ENCODE measurements at places on chromosomes 3 and 15.

GRCh38 chr3:169430707-169431404 is 232.7 kb downstream of the MECOM start:
- DNase-seq = no peak

DNA sequence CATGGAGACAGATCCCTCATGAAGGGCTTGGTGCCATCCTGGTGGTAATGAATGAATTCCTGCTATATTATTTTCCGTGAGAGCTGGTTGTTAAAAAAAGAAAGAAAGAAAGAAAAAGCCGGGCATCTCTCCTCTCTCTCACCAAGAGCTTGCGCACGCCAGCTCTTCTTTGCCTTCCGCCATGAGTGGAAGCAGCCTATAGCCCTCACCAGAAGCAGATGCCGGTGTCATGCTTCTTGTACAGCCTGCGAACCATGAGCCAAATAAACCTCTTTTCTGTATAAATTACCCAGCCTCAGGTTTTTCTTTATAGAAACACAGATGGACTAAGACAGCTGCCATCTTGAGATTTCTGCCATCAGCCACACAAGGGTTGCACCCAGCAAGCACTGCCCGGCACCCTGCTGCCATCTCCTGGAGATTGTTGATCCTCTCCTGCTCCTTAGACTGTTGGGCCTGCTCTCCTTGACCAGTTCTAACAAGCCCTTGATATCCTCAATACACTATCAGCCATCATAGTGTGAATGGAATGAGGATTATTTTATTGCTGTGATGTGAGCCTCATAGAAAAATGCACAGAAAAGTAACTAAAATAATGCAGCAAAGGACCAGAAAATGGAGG is 3.5 kb upstream of the AHSG start:
- peak; percentile 40 for DNase-seq

GRCh38 chr3:69197922-69198530 is 75.6 kb upstream of the LMOD3 start:
- DNase-seq = no peak

GRCh38 chr3:155853214-155854140 is 750 bp downstream of the SLC33A1 start:
- DNase-seq = peak; percentile 10

DNA sequence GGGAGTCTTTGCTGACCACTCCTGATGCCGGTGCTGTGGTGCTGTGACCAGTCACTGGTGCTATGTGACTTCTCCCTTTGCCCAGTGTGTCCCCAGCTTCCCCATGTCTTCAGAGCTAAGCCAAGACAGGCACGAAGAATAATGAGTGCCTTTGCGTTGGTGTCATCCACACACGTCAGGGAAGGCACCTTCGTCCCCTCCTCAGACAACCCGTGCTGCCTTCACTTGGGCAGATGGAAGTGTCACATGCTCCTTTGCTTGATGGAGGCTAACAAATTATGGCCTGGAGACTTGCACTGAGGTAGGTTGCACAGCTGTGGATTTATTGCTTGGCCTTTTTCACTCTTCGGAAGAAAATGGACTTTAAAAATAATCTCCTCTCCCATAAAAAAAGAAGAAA is 291.8 kb downstream of the OCA2 start:
- no peak for DNase-seq

DNA sequence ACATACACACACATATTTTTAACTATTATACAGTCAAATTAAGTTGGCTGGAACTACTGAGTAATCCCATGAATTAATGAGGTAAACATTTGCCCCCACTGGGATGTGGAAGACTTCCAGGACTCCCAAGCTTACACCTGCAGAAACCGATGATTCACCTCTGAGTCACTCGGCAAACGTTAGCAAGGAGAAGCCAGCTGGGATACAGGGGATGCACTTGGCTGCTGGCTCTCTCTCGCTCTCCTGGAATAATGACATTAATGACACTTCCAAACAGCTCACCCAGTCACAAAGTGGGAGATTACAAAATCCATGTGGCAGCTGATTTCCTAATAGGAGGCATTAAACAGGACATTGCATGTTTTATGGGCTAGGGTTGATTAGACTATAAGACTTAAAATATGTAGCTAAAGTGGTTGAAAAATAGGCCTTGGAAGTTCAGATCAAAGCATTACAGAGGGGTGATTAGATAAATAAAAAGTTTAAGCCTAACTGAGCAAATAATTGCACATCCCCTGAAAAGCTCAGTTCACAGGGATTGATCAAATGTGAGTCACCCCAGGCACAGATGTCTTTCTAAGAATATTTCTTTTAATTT is 500.9 kb downstream of the SOX2 start:
- peak; percentile 65 for DNase-seq

DNA sequence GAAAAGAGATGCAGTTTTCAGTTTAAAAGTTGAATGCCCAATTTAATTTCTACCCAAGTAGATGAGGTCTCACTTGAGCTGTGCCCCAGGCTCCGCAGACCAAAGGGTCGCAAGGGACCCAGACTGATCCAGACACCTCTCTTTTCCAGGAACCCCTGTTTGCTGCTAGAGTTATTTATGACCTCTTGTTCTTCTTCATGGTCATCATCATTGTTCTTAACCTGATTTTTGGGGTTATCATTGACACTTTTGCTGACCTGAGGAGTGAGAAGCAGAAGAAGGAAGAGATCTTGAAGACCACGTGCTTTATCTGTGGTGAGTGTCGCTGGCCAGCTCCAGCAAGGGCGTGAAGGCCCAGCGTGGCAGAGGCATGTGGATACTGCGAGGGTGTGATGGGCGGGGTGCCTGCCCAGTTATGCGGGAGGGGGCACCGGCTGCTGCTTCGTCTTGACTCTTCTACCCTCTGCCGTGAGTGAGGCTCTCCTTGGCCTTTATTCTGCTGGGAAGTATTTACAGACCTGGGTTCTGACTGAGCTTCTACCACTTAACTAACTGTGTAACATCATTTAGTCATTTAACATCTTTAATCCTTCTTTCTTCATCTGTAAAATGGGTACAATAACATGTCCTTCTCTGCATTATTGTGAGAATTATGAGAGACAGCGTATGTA is 164.2 kb upstream of the BHLHE40 start:
- no peak for DNase-seq

DNA sequence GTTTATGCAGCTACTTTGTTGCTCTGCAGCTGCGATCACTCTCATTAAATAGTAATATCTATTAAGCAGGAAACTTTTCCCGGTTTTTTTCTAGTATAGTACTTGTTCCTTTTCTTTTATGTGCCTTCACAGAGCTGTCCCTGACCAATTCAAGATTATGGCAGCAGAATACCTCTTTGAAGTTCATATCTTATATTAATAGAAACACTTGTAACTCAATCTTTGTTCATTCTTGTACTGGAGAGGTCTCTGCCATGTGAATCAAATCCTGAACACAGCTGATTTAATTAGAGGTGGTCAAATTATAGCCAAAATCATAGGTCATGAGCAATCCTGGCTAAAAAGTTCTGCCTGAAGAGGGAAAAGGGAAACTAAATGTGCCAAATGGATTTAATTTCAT is 399.0 kb upstream of the ARHGEF26 start:
- no peak for DNase-seq

GRCh38 chr3:28139288-28139687 is 102.1 kb upstream of the CMC1 start:
- no peak for DNase-seq

GRCh38 chr3:59423707-59424106 is 373.9 kb upstream of the CFAP20DC start:
- DNase-seq = no peak

DNA sequence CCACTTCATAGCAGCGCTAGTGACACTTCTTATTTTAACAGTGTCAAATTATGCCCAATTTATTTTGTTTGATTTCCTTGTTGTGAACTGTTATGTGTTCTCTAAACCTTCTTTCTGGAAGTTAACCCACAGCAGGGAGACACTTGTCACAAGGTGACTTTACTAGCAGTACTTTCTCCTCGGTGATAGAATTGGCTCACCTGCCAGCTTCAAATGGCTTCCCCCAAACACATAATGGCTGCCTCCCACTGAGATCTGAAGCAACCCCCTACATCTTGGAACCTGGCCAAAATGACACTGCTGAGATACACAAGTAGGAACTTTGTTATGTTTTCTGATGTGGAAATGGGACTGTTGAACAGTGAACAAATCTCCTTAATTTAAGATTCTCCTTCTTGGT is 238.8 kb upstream of the DPH6 start:
- no peak for DNase-seq

- DNase-seq = no peak
These were observed 28.9 kb downstream of the PRICKLE2 start for GRCh38 chr3:64196236-64196929.

- DNase-seq = peak; percentile 89
These were observed 1.1 kb downstream of the IQCF6 start for GRCh38 chr3:51777985-51778384.

DNA sequence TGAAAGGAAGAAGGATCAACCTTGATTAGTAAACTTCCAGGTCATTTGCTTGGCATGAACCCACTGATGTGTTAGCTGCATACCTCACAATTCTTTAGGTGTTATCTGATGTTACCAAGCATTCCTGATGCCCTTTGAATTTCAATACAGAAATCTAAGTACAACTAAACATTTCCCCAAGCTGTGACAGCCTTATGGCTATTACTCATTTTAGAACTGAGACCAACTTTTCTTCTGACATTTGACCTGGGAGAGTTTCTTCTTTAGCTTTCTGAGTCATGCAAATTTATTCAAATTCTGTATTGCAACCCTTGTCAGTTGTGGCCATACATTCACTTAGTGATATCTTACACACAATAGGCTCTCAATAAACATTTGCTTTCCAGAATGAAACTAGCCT is 124.3 kb downstream of the TIGIT start:
- DNase-seq = no peak

DNA sequence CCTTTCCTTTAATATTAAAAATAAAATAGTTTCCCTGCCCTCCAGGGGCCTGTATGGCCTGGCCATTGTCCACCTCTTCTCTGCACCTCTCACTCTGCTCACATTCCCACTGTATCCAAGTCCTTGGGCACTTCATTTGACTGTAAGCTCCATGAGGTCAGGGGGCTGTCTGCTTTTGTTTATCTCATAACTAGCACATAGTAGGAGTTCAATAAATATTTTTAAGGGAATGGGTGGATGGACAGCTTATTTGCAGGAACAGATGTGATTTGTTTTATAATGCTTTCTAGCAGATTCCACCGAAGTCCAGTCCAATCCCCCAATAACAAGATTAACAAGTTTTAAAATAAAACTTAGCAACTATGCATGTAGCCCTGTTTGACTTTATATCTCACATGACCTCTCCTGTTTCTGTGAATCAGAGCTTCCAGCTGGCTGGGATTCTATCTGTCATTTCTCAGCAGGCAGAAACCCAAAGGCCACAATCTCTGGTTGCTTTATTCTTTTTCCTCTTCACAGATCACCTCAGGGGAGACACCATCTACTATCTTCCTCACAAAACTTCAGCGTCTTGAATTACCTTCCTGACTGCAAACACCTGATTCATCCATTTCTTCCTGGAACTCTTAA is 123.0 kb upstream of the NR2F2 start:
- DNase-seq = no peak

DNA sequence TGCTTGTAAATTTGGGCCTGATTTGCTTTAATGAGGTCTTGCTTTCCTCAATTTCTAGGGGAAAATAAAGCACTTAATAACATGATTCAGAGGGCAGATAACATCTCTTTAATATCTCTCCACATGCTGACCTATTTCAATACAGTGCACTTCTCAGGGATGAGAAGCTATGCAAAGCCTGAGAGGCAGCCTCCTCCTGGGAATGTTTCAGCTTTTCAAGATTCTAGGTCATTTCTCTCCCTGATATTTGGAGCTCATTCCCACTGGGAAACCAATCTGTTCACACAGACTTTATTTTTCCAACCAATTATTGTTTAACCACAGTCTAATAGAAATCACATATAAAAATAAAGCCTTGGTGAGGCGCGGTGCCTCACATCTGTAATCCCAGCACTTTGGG is 67.0 kb upstream of the LSAMP start:
- no peak for DNase-seq

DNA sequence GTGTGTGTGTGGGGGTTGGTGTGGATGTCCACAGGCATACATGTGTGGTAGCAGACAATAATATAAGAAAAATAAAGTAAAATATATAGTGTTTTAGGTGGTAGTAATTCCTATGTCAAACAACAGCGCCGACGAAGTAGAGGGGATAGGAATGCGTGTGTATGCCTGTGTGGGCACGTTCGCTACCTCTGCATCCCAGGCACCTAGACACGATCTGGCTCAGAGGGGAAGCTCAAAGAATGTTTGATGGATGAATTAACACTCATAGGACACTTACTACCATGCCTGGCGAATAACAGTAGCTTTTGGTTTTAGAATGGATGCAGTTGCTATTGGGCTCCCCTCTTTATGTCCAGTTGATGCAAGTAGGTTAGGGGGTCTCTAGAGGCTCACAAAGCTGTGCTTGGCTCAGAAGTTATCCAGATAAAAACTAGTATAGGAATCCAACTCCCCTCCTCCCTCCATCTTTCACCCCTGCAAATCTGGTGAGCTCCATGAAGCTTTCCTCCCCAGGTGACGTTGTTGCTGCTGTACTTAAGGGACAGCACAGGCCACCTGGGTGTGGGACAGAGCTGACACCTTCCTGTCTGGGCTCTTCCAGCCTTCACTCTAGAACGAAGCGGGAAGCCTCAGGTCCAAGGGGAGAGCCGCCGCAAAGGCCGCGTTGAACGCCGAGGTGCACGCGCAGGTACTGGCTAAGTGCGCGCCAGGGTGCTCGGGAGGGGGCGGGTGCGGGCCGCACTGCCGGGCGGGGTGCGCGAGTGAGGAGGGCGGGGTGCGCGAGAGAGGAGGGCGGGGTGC is 192.6 kb upstream of the LYSMD4 start:
- DNase-seq = peak; percentile 51

GRCh38 chr15:70852501-70853317 is 1.2 kb downstream of the LARP6 start:
- peak; percentile 26 for DNase-seq

- DNase-seq = peak; percentile 66
These were observed 353 bp downstream of the ATG3 start for GRCh38 chr3:112561484-112561733.

DNA sequence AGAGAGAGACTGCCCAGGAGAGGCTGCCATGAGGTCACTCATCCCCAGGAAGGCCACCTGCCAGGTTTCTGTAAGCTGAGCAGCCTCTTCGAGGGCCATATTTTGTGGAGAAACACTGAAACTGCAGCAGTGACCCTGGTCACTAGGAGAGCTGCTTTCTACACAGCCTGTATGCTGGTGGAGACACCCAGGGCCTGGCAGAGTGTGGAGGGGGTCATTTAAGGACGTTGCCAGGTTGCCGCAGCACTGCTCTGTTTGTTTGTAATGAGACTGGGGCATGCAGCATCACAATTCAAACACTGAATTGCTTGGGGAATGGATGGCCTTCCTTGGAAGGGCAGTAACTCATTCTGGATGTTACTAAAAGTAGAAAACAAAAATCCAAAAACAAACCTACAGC is 104.9 kb upstream of the TRIM42 start:
- no peak for DNase-seq

DNA sequence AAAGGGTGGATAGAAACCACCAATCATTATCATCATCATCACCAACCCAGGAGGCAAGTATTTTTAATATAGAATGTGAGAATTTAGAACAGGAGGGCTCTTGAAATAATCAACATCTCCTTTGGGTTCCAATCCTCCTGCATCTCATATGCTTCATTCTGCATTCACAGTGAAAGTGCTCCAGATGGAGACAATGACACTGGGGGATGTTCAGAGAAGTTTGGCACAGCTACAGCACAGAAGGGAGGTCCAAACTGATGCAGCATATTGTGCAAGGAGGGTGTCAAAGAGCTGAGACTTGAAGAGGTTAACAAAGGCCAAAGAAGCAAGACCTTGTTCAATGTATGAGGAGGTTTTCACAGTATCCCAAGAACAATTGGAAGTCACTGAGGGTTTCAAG is 767.1 kb downstream of the NTRK3 start:
- no peak for DNase-seq

GRCh38 chr15:68769702-68770101 is 51.0 kb downstream of the ANP32A start:
- no peak for DNase-seq

GRCh38 chr3:55937301-55937700 is 450.2 kb upstream of the WNT5A start:
- DNase-seq = no peak

Data from NCI-H524 (cell line).